ENCODE measurements at places on chromosomes 3 and 15. TPM values are rescaled to one million over a fixed set of nuclear protein-coding genes. Genes with fewer than 3 reads are reported as not detected.

Gene TRAT1
- 13.8 TPM for total RNA-seq

- no peak for DNase-seq
Observed at GRCh38 chr3:148149556-148149955, 548.1 kb upstream of the AGTR1 start.

Gene HIGD2B
- 0.27 TPM for total RNA-seq

- DNase-seq: no peak
Observed at GRCh38 chr3:28924744-28925360, 356.0 kb upstream of the RBMS3 start.

DNA sequence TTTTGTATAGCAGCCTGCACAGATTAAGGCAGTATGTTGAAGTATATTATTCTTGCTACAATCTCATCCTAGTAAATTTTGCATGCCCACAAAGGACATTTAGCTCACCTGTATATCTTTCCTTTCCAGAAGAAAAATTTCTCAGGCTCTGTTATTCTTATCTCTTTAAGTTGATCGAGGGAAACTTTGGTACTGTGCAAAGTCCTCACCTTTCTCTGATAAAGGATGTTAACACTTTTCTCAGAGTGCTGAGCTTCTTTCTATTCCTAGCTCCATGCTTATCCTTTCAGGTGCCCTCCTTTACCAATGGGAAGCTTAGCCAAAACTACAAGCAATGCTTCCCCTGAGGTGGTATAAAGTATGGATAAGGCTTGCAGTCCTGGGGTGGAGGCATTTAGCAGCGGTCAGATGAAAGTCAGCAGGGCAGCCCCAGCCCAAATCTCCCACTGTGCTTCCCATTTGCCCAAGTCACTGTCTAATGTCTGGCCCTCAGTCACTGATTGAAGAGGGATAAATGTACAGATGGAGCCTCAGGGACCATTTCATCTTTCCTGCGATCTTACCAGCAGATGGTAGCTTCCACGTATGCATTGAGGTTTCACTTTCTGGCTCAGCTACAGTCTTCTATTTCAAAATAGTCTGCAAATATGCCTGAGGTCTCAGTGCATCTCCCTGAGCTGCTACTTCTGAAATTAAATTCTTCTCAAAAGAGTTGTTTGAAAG lies 127.8 kb upstream of the P2RY1 start:
- no peak for DNase-seq

GRCh38 chr3:17132286-17133115 lies 247.7 kb downstream of the PLCL2 start:
- DNase-seq: no peak

DNA sequence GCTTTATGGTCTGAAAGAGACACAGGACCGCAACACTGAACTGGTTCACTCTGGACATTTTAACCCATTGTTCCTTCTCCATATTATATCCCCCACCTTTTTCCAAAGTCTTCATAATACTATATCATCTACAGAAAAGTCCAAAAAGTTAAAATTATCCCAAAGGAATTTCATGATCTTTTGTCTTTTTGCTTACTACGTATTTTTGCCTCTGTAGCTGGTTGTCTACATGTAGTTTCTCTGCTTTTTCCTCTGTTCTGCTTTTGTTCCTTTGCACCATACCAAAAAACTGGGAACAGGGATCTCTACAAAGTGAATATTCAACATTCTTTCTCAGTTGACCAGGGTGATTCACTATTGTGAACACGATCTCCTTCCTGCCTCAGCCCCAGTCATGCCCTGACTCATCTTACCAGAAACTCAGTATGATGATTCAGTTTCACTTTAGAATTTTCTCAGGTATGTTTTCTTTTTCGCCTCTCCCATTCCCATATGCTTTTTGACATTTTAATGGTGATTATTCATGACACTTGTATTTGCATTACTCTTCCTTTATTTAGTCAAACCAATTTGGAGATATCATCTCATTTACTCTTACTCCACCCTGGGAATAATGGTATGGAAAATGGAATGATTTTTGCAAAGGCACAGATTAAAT lies 14.5 kb downstream of the EMC4 start:
- DNase-seq: peak; percentile 71

GRCh38 chr3:124859025-124859424 lies 28.1 kb downstream of the ITGB5 start:
- DNase-seq: no peak

GRCh38 chr3:106611841-106612240 lies 743.0 kb upstream of the CBLB start:
- no peak for DNase-seq

DNA sequence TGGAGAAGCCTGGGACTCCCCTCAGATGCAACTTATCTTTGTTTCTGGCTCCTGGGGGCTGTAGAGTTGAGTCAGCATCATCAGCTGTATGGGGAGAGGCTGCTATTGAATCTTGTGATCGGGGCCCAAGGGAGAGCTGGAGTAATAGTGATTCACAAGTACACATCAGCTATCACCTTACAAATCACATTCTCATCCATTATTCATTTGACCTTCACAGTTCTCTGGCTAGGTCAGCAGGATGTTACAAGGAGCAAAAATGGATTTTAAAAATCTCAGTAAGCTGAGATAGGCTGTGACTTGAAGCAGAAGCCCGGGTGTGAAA lies 175.0 kb downstream of the OPA1 start:
- no peak for DNase-seq

- DNase-seq: peak; percentile 87
Observed at GRCh38 chr15:31360843-31361763, 34.5 kb downstream of the KLF13 start.

GRCh38 chr15:43274136-43274535 lies 7.4 kb upstream of the TGM5 start:
- DNase-seq: no peak

- no peak for DNase-seq
Observed at GRCh38 chr3:168645180-168645579, 549.5 kb upstream of the GOLIM4 start.

DNA sequence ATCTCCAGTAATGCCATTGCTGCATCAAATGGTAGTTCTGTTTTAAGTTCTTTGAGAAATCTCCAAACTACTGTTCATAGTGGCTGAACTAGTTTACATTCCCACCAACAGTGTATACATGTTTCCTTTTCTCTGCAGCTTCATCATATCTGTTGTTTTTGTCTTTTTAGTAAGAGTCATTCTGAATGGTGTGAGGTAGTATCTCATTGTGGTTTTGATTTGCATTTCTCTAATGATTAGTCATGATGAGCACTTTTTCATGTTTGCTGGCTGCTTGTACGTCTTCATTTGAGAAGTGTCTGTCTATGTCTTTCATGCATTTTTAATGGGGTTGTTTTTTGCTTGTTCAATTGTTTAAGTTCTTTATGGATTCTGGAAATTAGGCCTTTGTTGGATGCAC lies 10.2 kb upstream of the GCSAM start:
- no peak for DNase-seq

GRCh38 chr15:67124911-67125588 lies 59.6 kb downstream of the SMAD3 start:
- DNase-seq: no peak

Gene VWA5B2
- not detected for total RNA-seq

- DNase-seq: no peak
Observed at GRCh38 chr3:166688665-166689064, 691.4 kb downstream of the ZBBX start.

Gene SLC22A14
- total RNA-seq: not detected

DNA sequence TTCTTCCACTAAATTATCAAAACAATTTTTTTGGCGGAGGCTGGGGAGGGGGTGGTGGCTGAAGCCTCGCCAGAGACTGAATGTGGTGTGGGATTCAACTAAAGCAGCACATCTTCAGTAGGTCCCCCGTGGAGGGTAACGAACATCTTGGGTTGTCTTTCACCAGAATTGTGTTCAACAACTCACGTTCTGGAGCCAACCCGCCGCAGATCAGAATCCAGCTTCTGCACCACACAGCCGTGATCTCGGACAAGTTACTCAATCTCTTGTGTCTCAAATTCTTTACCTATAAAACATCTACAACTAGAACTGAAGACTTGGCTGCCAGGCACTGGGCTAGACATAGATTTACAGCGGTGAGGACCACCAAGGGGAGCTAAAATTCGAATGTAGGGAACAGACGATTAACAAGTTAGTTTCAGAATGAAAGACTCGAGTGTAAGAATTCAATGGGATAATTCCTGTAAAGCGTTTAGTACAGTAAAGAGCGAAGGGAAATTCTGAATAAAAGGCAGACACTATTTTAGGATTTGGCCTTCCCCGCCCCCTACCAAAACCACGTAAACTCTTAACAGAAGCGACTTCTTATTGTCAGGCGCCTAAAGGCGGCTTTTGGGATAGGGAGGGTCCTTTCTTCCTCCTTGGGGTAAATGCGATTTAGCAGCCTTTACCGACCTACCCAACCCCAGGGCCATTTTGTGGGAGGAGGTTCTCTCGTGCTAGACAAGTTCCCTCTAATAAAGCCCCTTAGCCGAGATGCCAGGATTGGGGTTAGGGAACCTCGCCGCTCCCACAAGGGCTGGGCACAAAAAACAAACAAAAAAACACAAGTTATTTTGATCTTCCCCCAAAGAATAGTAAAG lies 697 bp upstream of the RAB5A start:
- DNase-seq: peak; percentile 10

- DNase-seq: no peak
Observed at GRCh38 chr3:52983828-52984227, 62.0 kb downstream of the SFMBT1 start.

- no peak for DNase-seq
Observed at GRCh38 chr3:155629056-155629455, 115.8 kb downstream of the PLCH1 start.

DNA sequence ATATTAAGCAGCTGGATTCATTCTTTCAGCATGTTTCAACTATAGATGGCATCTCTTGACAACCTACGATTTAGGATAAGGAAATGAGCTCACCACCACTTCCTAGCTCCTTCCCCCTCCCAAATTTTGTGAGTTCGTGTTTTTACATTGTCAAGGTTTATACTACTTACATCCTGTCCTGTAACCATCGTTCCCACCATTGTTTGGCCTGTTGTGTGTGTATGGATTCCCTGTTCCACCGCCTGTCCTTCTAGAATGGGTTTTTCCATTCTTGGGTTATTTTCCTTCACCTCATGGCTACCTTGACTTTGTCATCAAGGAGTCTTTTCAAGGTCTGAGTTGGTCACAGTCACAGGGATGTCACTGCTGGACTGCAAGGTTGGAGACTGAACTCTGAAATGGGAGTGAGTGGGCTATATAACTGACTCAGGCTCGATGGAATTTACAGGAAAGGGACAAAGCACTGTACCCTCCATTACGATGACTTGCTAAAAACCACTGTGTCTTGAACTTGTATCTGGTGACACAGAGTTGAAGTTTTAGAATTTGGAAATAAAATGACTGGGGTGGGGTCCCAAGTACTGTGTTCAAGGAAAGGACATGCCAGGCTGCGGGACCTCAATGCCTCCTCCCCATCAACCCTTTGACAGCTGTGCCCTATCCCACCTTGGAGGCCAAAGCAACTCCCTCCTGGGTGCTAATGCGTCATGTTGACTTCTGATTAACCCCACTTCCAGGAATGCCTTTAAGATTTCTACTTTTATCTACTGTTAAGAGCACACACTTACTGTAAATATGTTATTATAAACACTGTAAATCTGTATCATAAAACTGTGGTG lies 66.8 kb upstream of the BLM start:
- no peak for DNase-seq

DNA sequence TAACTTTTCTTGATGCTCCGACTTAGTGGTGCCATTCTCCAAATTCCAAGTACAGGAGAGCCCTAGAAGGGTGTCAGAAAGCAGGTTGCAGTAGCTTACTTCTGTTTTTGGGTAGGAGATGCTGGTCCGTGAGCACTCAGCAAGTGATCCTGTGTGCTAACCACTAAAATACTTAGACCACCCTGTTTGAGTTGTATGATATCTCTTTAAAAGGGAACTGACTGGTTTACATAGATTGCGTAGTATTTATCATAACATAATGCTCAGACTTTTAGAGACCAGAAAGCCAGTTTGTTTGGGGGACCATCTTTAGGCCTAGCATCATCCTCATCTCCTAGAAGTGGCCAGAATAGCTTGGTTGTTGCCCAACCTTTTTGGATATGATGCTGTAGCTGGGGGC lies 26.7 kb downstream of the CTDSPL start:
- DNase-seq: no peak

DNA sequence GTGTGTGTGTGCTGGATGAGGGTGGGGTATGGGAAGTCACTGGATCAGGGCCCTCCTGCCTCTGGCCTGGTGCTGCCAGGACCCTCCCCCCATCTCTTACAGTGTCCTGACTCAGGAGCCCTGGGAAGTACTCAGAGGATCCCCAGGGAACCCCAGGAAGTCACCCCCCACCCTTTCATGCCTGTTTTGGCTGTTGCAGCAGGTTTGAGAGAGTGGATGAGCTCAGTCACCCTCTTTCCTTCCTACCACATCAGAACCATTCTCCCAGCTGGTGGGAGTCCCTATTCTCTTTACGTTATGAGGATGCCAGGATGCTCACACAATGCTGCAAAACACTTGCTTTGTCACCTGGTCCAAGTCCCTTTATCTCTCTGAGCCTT lies 59.0 kb downstream of the BDH1 start:
- no peak for DNase-seq

Gene RUVBL1
- 99.5 TPM for total RNA-seq

GRCh38 chr3:119322021-119322834 lies 28.0 kb downstream of the ARHGAP31 start:
- DNase-seq: no peak

DNA sequence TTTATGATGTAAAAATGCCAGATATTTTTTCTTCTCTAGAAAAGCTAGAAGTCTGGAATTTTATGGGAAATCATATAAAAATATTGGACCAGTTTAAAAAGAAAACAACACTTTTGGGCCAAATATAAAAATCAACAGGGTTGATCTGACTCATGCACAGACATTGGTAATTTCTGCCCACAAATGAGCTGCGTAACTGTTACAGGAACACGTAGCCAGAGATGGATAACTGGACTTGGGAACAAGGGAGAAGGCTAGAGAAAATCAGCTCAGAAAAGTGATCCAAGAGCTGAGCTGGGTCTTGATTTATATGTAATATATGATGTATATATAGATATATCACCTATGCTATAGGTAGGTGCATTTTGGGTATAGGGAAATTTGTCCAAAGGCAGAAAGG lies 36.8 kb upstream of the NAALADL2 start:
- DNase-seq: no peak

DNA sequence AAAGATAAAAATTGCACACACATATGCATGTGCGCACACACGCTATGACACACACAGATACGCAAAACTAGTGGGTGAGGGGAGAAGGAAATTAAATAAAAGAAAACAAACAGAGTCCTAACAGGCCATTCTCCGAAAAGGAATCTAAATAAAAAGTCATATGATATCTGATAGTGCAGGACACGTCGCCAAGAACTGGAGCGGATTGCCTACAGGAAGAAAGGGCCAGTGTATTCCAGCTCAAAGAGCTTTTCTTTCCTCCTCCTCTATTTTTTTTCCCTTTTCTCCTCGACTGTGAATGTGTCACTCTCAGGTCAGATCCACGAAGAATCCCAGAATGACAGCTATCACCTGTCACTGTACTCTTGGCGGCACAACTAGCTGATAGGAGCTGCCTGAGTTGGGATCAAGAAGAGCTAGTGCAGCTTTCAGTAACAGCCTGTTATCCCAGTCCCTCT lies 157.8 kb downstream of the TIGIT start:
- DNase-seq: no peak

- DNase-seq: no peak
Observed at GRCh38 chr3:110767156-110767555, 304.5 kb upstream of the NECTIN3 start.

- DNase-seq: peak; percentile 5
Observed at GRCh38 chr3:27479806-27480543, 4.2 kb downstream of the SLC4A7 start.

Gene EFL1
- total RNA-seq: 25.6 TPM

Gene RAD51
- 77.0 TPM for total RNA-seq

Gene ISG20
- total RNA-seq: 82.8 TPM
